ENCODE measurements at places on chromosomes 7 and 10.

- DNase-seq: no peak
These were observed 37.6 kb downstream of the GSAP start for GRCh38 chr7:77378584-77378983.

GRCh38 chr7:3321206-3321605 is 20.2 kb downstream of the SDK1 start:
- DNase-seq: no peak

DNA sequence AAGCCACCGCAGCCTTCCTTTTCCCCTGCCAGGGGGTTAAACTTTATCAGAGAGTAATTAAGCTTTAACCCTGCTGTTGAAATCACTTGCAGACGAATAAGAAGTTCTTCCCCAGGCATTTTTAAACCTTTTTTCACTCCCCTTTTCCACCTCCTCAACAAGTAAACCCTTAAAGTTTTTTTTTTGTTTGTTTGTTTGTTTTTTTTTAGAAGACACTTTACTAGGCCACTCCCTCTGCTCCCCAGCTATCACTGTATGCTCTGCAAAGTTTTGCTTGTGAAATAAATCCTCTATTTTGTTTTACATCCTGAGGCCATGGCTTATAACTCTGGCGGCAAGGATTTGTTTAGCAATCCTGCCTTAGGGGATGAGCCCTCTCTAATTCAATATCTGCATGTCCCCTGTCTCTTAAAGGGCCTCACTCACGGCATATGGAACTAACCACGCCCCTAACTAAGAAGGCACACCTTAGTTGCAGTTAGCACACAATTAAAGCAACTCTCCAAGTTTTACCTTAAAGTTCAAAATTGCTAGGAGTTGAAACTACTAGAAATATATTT is 1354.7 kb upstream of the LRRTM3 start:
- no peak for DNase-seq

DNA sequence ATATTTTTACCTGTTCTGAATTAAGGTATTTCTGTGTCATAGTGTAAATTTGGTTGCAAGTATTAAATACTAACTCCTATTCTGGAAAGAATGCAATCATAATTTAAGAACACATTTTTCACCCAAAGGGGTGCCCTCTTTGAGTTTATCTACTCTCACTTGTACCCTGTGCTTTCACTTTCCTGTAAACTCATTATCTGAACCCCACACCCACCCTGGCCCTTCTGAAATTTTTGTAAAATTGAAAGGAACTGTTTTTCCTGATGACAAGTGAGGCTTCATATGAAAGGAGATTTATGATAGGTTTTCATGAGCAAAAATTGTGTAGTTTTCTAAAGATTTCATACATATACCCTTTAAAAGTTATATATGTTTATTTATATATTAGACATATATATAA is 134.5 kb downstream of the WNT2 start:
- no peak for DNase-seq

DNA sequence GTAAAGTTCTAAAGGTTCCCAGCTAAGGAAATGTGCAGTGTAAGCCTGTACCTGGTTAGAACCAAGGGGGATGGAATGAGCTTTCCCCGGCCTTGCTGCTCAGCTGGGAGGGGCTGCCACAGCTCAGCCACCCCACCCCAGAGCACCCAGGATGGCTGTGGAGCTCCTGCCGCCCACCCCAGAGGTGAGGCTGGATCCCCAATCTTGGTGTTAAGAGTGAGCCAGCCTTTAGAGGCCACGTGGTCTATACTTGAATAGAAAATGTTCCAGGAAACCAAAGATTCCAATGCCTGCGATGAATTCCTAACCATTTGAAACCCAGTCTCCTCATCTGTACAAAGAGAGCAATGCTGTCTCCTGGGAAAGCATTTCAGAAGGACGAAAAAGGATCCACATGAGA is 16.5 kb downstream of the DIP2C start:
- DNase-seq: no peak

DNA sequence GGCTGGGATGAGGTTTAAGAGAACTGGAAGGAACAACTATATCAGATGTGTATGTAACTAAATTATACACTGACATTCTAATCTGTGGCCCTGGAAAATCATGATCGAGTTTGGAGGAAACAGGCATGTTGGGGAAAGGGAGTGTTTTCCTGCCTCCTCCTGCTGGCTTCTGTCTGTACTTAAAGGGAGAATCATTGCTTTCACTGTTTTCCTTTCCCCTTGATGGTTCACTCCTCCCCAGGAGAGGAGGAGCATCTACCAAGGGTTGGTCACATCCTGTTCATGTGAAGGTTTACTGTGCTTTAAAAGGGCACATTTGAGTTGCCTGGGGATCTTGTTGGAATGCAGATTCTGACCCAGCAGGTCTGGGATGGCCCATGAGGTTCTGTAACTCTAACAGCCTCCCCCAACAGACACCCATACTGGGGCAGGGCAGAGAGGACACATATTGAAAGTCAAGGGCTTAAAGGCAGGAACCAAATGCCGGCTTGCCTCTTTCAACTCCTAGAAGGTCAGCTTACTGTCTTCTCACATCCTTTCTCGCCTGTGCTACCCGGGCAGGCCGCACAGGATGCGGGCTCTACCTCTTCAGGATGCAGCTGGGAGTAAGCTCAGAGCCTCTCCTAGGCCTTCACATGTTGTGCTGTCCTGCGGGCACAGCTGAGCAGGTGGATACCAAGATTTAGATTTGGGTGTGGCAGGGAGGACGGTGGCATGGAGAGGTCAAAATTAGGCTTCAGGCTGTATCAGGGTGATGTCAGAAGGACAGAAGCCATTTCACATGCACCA is 694.8 kb downstream of the KCNMA1 start:
- no peak for DNase-seq

DNA sequence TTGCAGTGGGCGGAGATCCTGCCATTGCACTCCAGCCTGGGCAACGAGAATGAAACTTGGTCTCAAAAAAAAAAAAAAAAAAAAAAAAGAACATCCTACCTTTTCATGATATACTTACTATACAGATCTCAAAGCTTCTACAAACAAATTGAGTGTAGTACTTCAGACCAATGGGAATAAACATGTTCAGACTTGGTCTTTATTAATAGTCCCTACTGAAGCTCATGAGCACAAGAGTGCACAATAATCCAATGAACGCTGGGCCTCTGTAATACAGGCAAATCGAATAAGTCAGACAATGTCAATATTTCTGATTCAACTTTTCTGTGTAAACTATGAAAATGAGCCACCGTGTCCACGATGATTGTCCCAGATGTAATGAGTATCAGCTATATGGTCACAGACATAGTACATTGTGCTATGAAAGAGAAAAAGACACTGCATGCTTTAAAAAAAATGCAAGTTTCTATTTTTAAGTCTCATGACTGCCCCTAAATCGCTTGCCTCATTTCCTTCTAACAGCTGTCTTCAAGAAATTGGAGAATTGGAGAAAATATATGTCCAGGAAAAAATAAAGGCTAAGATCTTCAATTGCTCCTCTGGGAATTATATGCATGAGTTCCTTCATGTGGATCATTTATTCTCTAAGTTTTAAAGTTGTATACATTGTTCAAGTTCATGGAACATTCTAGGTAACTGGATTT is 64.0 kb upstream of the CTTNBP2 start:
- peak; percentile 70 for DNase-seq

DNA sequence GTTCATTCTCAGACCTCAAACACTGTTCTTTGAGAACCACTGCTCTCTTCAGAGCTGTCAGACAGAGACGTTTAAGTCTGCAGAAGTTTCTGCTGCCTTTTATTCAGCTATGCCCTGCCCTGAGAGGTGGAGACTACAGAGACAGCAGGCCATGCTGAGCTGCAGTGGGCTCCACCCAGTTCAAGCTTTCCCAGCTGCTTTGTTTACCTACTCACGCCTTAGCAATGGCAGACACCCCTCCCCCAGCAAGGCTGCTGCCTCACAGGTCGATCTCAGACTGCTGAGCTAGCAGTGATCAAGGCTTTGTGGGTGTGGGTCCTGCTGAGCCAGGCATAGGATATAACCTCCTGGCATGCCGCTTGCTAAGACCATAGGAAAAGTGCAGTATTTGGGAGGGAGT is 80.5 kb upstream of the CYP2C9 start:
- no peak for DNase-seq

- DNase-seq: no peak
These were observed 10.4 kb downstream of the RALA start for GRCh38 chr7:39633563-39634477.

DNA sequence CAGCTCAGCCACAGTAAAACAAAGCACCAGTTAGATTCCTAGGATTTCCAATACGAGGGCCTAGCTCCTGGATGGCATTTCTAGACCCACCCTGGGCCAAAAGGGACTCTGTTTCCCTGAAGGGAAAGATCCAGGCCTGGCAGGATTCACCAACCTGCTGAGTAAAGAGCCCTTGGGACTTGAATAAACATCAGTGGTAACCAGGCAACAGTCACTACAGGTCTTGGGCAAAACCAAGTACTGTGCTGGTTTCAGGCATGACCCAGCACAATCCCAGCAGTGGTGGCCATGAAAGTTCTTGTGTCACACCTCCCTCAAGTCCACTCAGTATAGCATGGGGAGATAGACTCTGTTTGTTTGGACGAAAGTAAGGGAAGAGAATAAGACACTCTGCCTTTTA is 31.0 kb upstream of the STARD3NL start:
- DNase-seq: no peak

DNA sequence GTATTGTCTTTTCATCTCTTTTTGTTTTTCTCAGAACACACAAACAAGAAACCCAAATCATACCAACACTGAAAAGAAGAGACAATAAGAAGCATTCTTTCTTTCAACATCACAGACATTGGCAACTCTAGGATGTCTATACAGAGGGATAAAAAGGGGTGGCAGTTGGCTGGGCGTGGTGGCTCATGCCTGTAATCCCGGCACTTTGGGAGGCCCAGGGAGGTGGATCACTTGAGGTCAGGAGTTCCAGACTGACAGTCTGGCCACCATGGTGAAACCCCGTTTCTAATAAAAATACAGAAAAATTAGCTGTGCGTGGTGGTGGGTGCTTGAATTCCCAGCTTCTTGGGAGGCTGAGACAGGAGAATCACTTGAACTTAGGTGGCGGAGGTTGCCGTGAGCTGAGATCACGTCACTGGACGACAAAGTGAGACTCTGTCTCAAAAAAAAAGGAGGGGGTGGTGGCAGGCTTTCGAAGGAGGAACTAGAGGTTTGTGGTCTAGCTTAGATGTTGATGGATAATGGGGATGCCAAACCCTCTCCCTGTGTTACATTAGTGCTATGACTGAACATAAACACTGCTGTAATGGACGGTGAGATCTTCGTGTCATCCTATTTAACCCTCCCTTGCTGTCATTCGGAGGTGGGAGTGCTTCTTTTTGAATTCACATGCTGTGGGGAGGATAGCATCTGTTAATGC is 9.4 kb downstream of the CNNM2 start:
- DNase-seq: no peak

- no peak for DNase-seq
These were observed 61.4 kb upstream of the STEAP1B start for GRCh38 chr7:22561321-22561811.

DNA sequence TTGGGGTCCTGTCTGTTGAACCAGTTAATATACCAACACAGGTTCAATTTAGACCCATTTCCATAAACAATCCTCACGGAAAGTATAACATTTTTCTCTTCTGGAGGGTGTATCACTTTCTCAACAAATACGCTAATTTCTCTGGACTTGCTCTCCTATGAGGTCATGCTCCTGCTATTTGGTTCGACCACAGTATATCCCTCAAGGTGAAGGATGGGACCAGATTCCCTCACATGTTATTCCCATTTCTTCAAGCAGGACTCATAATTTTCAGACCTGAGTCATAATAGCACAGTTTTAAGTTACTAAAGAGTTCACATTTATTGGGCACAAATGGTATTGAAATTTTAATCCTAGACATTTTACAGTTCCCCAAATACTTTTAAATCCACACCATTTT is 57.2 kb downstream of the ADAM12 start:
- no peak for DNase-seq

- no peak for DNase-seq
These were observed 90.3 kb downstream of the NEURL1 start for GRCh38 chr10:103583871-103584215.

GRCh38 chr7:33044401-33044718 is 18.2 kb downstream of the NT5C3A start:
- DNase-seq: no peak

- no peak for DNase-seq
These were observed 456 bp downstream of the PGAM2 start for GRCh38 chr7:44064791-44065430.

GRCh38 chr7:156230576-156230975 is 410.0 kb upstream of the RNF32 start:
- no peak for DNase-seq

GRCh38 chr10:23391821-23392220 is 47.1 kb upstream of the OTUD1 start:
- DNase-seq: no peak

DNA sequence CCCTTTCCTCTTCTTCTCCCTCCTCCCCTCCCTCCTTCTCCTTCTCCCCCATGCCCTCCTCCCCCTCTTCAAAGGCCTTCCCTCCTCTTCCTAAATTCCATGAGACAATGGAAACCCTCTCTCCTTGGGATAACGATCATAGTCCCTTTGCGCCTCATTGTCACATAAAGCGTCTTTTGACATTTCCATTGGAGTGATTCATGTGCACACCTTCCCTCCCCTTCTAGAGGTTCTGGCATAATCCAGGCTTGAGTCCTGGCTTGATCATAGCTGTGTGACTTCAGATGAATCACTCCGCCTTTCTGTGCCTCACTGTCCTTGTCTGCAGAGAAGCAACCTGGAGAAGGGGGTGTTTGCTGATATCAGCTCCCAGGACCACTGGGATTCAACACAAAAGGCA is 204.2 kb downstream of the TNS3 start:
- no peak for DNase-seq

- no peak for DNase-seq
These were observed 10.5 kb upstream of the GUSB start for GRCh38 chr7:65992526-65992925.

DNA sequence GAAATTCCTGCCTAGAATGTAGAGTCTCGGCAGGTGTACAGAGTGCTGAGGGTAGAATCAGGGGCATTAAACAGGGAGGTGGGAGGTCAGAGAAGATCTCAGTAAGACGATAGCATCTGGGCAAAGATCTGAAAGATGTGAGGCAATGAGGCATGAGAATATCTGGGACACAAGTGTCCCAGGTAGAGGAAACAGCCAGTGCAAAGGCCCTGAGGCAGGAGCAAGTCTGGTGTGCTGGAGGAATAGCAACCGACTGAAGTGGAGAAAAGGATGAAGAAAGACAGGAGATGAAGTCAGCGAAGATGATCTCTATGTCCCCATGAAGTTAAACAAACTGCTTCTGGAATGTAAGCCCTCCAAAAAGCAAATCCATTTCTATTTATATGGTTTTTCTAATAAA is 84.4 kb downstream of the USP6NL start:
- no peak for DNase-seq

GRCh38 chr7:111108496-111108895 is 17.6 kb downstream of the LRRN3 start:
- peak; percentile 67 for DNase-seq

GRCh38 chr10:8065651-8066050 is 11.2 kb downstream of the GATA3 start:
- no peak for DNase-seq

DNA sequence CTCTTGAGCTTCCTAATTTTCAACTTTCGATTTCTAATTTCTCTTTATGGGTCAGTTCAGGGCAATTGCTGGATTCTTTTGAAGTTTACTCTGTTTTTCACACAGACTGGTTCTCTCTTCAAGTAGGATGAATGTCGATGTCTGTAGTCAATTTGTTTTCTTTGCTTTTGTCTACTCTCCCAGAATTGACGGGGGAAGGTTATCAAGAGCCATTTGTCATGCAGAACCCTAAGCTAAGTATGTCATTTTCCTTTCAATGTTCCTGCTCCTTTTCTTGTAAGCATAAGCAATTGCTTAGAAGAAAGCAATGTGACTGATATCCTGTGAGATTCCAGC is 53.7 kb downstream of the SLC39A12 start:
- DNase-seq: no peak

- no peak for DNase-seq
These were observed 16.2 kb upstream of the EPHB6 start for GRCh38 chr7:142838461-142839213.
